Activated naive CD4-positive, alpha-beta T cell (primary cell): ENCODE measurements at places on chromosomes 3 and 15.

- DNase-seq: no peak
Observed at GRCh38 chr3:5210926-5211325, 23.4 kb downstream of the EDEM1 start.

DNA sequence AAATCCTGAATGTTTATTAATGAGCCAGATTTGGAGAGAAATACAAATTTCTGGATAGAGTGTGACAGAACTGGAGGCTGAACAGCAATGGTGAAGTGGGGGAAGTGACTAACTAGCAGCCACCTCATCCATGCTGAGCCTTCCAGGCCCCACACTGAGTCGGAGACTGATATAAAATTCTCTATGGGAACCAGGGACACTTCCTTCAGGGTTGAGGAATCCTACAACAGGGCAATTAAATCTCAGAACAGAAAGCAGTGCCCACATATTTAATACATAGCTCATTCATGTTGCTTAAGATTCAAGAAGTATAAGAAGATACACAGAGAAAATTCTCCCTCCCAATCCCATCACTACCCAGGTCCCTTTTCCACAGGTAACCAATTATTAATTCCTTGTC lies 49.3 kb downstream of the HACD2 start:
- DNase-seq: no peak

DNA sequence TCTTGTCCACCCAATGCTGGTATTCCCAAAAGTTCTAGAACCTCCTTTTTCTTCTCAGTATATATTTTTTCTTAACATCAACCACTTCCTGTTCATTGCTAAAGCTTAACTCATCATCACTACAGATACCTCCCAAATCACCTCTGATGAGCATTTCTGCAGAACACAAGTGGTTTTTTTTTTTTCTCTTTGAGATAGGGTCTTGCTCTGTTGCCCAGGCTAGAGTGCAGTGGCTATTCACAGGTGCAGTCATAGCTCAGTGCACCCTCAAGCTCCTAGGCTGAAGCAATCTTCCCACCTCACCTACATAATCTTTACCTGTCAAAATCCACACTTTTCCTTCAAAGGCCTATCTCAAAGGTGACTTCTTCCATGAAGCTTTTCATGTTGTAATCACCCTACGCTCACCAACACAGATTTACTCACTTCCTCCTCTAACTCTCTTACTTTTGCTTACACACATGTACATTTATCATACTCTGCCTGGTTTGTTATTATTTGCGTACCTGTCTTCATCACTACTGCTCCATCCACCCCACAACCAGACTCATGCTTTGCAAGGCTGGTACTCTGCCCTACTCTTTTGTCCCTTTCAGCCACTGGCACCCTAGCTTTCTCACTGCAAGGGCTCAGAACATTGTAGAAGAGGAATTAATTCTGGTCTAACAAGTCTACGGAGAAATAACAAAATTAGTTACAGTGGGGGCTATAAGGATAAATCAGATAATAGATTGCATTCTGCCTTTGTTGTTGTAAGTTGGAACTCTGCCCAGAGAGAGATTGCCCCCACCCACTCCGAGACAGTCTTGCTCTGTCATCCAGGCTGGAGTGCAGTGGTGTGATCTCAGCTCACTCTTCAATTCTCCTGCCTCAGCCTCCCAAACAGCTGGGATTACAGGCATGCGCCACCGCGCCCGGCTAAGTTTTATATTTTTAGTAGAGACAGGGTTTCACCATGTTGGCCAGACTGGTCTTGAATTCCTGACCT lies 27.5 kb downstream of the HERC1 start:
- no peak for DNase-seq

GRCh38 chr3:196652961-196653795 lies 13.7 kb downstream of the NRROS start:
- DNase-seq: no peak

GRCh38 chr3:119800844-119801243 lies 18.9 kb downstream of the NR1I2 start:
- no peak for DNase-seq

GRCh38 chr3:42228796-42229195 lies 37.2 kb downstream of the CCK start:
- DNase-seq: no peak

DNA sequence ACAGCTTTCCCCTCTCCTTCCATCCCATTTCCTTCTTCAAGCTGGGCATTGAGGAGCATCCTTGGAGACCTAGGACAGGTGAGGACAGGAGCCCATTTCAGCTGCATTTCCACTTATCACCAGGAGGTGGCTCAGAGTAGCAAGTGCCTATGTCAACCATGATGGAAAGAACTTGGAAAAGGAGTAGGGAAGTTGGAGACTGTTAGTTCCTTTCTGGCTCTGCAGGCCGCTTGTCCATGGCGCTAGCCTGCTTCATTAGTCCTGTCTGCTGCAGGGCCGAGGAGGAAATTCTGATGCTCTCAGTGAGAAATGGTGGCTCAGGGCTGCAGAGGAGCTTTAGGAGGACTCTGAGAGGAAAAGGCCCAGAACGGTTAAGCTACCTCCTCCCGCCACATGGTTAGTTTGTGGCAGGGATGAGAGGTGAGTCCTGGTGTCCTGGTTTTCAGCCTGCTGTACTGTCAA lies 7.0 kb upstream of the CD276 start:
- peak; percentile 12 for DNase-seq

DNA sequence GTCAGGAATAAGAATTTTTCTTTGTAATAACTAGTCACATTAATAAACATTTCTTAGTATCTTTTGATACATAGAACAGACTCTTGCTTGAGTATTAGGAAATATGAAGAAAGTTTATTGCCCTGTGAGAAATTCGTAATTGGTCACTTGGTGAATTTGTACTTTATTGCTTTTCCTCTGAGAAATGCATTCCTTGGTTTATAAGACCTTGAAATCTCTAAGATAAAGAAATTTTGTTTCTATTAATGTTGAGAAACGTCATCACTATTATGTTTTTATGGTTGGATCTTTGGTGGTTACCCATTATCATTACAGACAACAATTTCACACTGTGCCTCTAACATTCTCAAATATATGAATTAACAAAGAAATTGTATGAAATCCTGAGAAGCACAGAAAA lies 652.0 kb upstream of the NECTIN3 start:
- DNase-seq: no peak

DNA sequence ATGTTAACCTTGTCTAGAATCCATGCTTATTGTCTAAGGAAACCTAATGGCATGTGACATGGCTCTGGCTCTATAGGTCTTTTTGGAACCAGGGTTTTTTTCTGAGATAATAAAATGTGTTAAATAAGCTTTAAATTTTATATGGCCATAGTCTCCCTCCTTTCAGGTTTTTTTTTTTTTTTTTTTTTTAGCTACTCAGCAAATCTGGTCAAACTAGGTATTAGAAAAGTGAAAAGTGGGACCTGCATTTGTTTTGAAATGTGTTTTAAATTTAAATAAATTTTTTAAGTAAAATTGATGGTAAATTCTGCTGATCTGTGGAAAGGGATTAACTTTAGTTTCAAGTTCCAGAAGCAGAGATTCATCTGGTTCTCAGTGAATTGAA lies 52.1 kb upstream of the NANOGP8 start:
- DNase-seq: no peak

DNA sequence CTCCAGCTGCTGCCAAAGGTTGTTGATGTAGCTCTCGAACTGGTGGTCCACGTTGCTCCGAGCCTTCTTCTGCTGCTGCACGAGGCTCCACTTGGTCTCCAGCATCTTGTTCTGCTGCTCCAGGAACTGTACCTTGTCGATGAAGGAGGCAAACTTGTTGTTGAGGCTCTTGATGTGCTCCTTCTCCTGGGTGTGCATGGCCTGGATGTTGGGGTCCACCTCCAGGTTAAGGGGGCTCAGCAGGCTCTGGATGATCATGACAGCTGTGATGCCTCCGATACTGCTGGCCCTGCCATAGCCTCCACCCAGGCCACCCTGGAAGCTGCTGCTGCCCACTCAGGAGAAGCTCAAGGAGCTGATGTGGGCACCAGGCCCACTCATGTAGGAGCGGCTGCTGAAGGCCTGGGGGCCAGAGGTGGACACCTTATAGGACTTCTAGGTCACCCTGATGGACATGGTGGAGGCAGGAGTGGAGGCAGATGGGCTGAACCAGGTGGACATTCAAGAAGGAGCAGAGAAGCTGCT lies 14.9 kb upstream of the PSTPIP1 start:
- no peak for DNase-seq

GRCh38 chr3:150640256-150640655 lies 37.1 kb downstream of the SELENOT start:
- no peak for DNase-seq

DNA sequence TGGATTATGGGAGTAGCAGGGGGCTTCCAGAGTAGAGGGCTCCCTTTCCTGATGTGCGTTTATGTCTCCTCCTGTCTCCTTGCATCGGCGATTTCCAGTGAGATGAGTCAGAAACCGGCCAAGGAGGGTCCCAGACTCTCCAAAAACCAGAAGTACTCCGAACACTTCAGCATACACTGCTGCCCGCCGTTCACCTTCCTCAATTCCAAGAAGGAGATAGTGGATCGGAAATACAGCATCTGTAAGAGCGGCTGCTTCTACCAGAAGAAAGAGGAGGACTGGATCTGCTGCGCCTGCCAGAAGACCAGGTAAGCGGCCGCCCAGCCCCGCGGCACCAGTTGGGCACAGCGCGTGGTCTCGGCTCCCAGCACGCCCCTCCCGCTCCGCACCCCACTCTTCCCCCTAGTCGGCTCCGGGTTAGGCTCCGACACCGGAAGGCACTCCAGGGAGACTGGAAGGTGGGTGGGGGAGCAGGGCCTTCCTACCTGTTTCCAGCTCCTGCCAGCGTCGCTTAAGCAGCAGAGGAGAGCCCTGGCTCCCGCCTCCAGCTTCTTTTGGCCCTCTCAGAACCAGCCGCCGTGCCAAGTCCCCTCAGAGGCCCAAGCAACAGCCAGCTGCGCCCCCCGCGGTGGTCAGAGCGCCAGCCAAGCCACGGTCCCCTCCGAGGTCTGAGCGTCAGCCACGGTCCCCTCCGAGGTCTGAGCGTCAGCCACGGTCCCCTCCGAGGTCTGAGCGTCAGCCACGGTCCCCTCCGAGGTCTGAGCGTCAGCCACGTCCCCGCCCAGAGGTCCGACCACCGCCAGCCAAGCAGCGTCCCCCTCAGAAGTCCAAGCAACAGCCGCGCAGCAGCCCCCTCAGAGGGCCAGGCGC lies 34.7 kb downstream of the MOBP start:
- DNase-seq: no peak
